ENCODE measurements at places on chromosomes 3 and 15.

- peak; percentile 65 for DNase-seq
These were observed 51.8 kb upstream of the DGKG start for GRCh38 chr3:186413615-186414415.

DNA sequence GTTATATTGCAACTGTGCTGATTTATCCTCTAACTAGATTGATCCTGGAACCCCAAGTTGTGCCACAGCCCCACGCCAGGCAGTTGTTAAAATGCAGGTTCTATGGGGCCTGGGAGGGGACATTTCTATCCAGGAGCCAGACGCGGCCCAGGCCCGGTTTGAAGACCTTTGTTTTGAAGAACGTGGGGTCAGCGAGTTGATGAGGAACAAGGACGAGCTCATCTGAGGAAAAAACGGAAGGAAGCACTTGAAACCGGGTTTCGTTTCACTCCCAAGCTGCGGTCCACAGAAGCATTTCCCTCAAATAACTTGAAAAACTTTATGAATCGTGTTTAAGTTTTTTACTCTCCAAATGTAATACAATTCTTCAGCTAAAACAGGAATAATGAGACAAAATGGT is 76.4 kb downstream of the CHSY1 start:
- peak; percentile 51 for DNase-seq

- DNase-seq: no peak
These were observed 105.9 kb downstream of the TPRG1 start for GRCh38 chr3:189277711-189278110.

GRCh38 chr3:130604806-130605205 is 87.8 kb downstream of the COL6A6 start:
- DNase-seq: no peak

- DNase-seq: no peak
These were observed 85.0 kb downstream of the ATP10A start for GRCh38 chr15:25778161-25778560.

- DNase-seq: no peak
These were observed 9.6 kb upstream of the ANXA2 start for GRCh38 chr15:60407415-60407805.

- DNase-seq: no peak
These were observed 43.7 kb upstream of the TUBGCP5 start for GRCh38 chr15:23083115-23083514.

DNA sequence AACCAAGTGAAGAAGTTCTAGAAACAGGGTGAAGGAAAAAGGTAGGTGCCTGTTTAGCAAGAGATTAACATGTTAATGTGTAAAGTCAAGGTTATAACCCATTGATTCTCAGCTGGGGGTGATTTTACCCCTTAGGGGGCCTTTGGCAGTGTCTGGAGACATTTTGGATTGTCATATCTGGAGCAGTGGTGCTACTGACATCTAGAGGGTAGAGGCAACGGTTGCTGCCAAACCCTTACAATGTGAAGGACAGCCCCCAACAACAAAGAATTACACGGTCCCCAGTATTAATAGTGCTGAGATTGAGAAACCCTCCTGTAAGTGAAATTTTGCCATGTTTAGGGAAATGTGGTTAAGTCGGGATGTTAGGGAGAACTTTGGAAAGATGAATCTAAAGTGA is 74.7 kb downstream of the CRYBG3 start:
- no peak for DNase-seq

GRCh38 chr15:48432688-48433087 is 101.5 kb downstream of the DUT start:
- no peak for DNase-seq

DNA sequence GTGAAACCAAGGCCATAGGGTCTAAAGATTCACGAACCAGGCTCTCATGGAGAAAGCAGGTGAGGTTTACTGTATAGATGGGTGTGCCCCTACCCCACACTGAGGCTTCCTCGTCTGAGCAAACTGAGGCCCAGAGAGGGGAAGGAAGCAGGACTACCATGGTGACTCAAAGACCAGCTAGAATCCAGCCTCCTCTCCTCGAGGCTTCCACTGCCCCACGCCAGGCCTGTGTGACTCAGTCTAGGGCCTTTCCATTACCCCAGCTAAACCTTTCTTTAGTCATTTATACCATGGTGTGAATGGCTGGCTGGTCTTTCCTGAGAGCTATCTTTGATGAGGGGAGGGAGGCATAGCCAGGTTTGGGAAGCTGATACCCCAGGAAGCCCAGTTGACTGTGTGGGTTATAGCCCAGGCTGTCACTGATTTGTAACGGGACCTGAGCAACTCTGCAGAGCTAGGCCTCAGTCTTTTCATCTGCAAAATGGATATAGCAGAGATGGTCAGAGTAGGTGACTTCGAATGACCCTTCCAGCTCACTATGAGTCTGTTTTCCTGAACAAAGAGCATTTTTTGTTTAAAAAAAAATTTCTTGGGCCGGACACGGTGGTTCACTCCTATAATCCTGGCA is 3.0 kb upstream of the RHO start:
- no peak for DNase-seq

- DNase-seq: no peak
These were observed 8.7 kb downstream of the ADPGK start for GRCh38 chr15:72774696-72775383.

- DNase-seq: no peak
These were observed 13.0 kb upstream of the TJP1 start for GRCh38 chr15:29835301-29835700.

DNA sequence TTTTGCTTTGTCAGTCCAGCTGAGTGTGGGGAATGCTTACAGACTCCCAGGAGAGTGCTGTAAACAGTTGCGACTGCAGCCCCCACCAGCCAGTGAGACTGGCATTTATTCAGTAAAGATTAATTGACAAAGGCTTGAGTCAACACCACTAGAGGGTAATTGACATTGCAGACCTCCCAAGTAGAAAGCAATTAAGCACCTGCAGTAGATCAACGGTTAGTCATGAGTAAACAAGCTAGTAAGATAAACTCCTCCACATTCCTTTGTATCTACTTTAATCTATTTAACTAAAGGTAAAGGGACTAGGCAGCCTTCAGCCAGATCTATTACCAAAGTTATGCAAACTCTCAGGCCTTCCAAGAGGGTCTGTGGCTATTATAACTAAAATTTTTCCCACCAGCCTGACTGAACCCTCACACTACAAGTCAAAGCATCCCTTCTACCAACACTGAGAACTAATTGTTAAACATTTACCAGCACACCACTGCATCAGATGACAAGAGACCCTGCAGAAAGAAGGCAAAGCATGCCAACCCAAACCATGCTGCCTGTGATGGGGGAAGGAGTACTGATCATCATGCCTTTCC is 30.5 kb upstream of the GALNT15 start:
- no peak for DNase-seq

DNA sequence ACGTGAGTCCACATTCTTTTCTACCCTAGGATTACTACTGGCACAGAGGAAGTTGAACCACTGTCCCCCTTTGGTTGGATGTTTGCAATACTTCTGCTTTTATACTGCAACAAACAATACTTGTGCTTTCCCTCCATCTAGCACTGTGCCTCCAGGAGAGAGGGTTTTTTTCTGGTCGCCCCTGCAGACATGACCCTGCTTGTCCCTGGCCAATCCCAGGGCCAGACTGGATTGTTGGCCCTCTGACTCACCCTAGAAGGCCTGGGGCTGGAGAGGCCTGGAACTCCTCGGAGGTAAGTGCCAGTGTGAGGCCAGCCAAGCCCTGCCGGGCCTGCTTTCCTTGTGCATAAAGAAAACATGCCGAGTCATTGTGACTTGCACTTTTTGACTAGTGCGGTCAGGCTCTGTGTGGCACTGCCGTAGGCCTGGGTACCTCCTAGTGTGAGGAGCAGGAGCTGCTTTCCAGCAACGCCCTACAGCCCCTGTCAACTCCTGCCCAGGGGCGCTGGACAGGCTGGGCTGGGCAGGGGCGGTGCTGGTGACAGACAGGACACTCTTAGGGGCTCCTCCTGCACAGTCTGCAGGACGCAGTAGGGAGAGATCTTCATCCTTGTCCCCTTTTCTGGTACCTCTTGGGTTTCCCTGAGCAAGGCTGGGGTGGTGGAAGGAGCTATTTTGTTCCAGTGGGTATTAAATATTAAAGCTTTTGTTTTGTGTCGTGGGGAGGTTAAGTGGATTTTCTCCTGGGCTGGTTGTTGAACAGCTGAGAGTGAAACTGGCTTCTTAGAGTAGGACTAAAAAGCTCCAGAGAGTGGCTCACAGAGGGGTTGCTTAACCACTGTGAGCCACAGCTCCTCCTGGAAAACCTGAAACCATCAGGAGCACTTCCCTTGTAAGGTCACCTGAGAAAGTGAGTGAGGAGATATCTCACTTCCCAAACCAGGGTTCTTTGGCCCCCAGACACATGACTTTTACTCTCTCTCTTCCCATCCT is 14.4 kb upstream of the TKT start:
- DNase-seq: no peak

DNA sequence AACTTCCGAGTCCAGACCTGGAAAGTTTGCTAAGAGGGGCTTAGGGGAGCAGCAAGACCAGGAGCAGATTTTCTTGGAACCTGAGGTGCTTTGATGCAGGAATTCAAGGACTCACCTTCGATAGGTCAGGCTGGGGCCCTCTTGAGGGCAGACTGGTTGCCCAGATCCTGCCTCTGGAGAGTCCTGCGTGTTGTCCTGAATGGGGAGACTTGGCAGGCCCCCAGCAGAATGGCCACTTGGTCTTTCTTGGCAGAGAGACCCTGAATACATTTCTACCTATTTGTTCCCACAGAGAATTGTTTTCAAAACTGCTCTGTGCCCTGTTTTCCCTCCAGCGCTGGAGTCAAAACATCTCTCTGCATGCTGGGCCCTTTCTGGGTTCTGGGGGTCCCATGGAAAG is 4.2 kb downstream of the KLF13 start:
- no peak for DNase-seq

GRCh38 chr15:46556559-46557379 is 921.9 kb downstream of the SQOR start:
- DNase-seq: no peak

DNA sequence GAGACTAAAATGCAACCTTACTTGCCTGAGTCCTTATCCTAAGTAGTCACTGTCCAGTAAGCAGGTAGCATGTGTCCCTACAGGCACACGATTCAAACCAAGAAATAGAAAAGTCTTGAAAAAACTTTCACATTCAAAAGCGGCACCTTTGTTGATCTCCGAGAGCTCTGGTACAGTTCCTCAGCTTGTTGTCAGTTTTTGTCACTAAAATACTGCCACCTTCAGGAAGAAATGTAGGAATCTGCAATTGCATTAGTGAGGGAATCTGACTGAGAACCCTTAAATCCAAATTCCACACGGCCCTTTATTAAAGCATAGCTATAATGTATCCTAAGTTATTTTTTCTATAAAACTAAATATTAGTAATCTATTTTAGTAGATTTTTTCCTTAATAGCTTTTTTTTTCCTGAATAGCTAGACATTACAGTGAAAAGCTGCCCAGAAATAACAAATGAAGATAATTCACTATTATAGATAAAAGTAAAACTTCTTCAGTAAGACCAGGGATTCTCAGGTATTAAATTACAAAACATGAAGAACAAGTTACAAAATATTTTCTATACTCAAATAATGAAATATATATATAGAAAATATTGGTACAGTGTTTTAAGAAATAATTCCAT is 44.0 kb downstream of the CCDC54 start:
- no peak for DNase-seq

DNA sequence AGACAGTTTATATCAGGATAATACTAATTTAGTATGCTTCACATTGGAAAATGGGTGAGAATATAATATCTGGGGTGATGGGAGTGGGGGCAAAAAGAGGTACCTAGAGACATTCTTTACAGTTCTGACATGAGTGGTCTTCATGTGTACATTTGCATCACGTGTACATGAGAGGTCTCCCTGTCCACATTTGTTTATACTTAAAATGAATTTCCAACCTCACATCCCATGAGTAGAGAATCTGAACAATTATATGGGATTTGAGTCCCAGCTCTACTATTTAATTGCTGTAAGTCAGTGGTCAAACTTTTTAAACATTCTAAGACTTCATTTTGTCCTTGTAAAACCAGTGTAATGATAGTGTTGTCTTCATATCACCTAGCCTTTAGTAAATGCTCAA is 408.4 kb downstream of the NAALADL2 start:
- DNase-seq: no peak

DNA sequence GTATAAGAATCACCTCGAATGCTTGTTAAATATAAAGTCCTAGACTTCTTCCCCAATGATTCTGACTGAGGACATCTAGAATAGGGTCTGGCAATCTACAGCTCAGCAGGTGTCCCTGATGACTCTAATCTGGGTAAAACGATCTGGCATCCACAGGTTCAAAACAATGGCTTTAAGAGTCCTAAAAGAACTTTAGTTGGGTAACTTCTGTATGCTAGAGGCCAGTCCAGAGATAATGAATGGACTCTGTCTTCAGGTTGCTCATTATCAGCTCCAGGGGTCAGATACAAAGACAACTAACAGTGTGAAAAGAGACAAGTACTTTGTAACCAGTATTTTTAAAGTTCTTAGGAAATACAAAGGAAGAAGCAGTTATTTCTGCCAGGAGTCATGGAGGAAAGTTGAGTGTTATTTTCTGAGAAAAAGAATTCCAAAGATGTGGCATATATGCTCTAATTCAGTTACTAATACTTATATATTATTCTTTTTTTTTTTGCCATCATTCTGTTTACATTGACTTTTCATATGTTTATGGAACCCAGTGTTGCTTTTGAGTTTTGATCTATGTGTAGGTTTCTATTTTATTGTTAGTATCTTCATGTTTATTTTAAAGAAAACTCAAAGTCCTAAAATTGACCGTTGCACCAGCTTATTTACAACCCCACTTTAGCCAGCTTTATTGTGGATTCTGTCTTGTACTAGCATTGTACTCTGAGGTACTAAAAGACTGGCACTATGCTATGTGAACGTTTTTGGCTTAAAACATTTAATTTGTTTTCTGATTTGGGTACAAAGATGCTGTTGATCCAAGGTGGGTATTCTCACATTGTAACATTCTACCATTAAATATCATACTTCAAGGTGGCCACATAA is 3.1 kb upstream of the GPR15 start:
- DNase-seq: no peak

DNA sequence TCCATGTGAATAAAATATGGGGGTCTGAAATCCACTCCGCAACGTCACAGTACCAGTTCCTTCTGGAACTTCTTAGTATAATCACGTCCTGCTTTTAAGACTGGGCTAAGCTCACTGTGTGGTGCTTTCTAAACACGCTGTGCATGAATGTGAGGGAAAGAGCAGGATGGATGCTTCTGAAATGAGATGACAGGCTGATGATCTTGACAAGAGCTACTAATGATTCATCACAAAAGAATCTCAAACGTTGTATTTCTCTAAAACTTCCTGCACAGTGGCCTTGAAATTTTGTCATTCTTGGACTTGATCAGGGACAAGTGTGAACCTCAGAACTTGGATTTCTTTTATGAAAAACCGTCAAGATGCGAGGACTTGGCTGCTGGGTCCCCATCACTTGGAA is 221.4 kb downstream of the CADPS start:
- no peak for DNase-seq

DNA sequence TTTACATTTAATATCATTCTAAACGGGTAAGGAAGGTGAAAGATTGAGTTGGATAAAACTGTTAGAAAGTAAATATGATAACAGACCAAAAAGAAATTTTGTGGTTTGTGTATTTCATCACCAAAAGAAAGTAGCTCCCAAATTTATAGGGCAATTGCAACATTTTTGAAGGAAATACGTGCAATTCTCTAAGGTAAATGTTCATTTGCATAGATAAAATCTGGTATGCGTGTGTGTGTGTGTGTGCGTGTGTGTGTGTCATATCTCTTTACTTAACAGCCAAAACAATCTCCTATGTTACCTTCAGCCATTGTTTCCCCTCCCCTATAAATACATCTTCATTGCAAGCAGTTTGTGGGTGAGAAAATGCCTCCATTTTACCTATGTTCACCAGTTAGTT is 208.4 kb downstream of the TNIK start:
- DNase-seq: no peak
